ENCODE measurements at places on chromosomes 2 and 18.

DNA sequence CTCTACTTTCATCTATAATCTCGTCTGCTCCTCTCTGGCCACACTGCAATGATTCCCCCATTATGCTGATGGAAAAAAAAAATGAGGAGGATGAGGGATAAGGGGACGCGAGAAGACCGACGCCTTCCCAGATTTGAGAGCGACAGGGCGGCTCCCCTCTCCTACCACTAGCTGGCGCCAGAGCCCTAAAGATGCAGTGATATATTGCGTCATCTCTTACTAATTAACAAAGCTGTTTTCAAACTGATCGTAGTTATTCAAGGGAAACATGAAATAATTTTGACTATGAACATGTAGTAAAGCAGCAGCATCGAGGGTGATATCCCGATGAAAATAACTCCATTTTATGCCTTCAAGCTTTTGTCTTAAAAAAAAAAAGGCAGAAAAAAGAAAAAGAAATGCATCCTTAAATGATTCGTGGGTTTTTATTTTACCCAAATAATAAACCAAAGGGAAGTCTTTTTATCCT is 48.0 kb upstream of the HNRNPA3 start:
- peak; percentile 77 for DNase-seq

- peak; percentile 47 for DNase-seq
Observed at GRCh38 chr2:151922845-151923666, 94.8 kb upstream of the ARL5A start.

DNA sequence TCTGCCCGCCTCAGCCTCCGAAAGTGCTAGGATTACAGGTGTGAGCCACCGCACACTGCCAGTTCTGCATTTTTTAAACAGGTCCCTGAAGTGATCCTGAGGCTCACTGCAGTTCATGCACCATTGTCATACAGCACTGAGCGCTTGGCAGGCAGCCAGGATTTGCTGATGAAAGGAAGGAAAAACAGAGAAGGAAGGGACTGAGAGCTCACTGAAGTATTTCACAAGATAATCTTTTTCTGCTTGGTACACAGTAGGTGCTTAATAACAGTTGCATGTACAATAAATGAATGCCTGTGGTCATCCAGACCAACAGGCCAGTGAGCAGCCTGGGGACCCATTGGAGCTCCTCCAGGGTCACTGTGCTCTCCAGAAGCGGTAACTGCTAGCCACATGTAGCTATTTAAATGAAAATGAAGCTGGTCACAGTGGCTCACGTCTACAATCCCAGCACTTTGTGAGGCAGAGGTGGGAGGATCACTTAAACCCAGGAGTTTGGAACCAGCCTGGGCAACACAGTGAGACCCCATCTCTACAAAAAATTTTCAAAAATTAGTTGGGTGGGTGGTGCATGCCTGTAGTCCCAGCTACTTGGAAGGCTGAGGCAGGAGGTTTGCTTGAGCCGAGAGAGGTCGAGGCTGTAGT is 33.1 kb upstream of the SMAD7 start:
- no peak for DNase-seq

DNA sequence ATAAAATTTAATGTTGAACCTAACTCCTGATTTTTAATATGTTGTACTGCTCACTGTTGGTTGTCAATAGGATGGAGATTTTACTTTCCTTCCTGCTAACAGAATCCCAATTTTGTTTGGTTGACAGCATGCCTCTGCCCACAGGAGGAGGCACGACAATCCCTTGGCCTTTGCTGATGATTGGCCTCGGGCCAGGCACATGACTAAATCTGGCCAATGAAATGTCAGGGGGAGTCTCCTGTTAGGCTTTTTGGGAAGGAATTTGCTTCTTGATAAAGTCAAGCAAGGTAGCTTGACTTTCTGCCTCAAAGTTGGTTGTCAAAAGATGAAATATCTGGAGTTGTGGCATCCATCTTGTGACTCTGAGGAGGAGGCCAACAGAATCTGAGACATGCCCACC is 6.8 kb upstream of the TGFA start:
- DNase-seq = no peak

- no peak for DNase-seq
Observed at GRCh38 chr18:59810735-59811520, 88.9 kb upstream of the PMAIP1 start.

DNA sequence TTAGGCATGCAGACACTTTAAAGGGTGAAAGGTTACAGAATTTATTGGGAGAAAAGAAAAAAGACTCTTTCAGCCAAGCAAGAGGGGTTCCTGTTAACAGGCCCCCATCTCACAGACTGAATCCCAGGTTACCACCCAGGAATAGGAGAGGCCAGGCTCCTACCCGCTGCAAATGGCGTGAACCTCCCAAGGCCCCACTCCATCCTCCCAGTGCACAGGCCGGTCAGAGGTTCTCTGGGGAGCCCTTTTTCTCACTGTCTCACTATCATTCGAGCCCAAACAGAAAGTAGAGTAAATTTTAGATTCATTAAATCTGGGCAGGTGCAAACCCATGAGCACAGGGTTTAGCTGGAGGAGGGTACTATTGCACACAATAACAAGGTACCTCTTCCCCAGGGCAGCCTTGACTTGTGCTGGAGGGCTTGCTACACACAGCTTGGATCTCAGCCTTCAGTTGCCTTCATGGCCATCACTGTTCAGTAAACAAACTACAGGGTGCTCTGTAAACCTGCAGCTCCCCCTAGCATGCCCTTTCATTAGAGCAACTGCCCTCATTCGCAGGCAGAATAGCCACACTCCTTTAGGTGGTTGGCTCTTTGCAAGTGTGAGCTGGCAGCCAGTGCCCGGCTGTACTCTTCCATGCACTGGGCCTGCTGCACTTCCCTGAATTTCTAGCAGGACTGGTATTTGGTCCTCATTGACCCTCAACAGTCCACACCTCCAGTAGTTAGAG is 7.3 kb upstream of the PLEK start:
- no peak for DNase-seq

- no peak for DNase-seq
Observed at GRCh38 chr2:217920879-217921603, 81.8 kb downstream of the TNS1 start.

DNA sequence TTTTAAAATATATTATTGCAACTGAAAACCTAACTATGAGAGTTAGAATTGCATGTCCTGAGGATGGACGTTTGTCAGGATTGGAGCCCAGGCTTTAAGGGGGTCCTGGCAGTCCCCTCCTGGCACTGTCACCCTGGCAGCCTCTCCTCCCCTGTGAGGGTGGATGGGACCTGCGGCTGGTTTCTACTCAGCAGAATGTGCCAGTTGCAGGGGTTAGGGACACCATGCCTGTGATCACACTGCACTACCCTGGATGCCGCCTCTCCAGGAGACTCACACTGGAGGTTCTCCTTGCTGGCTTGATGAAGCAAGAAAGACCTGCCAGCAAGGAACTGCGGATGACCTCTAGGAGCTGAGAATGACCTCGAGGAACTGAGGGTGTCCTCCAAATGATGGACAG is 356.7 kb upstream of the MYT1L start:
- DNase-seq = no peak

- peak; percentile 67 for DNase-seq
Observed at GRCh38 chr2:219029829-219030165, 11.5 kb downstream of the CFAP65 start.

- no peak for DNase-seq
Observed at GRCh38 chr2:101558740-101559525, 84.0 kb upstream of the RFX8 start.

DNA sequence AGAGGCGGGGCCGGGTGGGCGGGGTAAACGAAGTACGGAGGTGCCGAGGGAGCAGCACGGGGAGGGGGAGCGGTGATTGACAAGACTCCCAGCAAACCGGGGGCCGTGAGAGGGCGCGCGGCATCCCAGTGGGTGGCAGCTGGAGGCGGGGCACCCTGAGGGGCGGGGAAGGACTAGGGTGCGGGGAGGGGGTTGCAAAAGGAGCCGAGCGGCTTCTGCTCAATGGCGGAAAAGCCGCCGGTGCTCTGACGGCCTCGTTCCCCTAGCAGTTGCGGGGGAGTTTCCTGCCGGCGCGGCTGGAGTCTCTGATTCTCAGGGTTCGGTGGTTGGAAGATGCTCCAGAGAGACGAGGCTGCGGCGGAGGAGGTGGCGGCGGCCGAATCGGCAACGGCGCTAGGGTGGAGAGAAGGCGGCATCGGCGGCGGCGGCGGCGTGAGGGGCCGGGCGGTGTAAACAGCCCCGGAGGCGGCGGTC is at the start of gene PPM1B:
TSS of gene PPM1B (plus strand) at position 195 of the 474 bp plus-strand sequence. CDS start 32,325 bp downstream, outside the sequence.
- DNase-seq = no peak

DNA sequence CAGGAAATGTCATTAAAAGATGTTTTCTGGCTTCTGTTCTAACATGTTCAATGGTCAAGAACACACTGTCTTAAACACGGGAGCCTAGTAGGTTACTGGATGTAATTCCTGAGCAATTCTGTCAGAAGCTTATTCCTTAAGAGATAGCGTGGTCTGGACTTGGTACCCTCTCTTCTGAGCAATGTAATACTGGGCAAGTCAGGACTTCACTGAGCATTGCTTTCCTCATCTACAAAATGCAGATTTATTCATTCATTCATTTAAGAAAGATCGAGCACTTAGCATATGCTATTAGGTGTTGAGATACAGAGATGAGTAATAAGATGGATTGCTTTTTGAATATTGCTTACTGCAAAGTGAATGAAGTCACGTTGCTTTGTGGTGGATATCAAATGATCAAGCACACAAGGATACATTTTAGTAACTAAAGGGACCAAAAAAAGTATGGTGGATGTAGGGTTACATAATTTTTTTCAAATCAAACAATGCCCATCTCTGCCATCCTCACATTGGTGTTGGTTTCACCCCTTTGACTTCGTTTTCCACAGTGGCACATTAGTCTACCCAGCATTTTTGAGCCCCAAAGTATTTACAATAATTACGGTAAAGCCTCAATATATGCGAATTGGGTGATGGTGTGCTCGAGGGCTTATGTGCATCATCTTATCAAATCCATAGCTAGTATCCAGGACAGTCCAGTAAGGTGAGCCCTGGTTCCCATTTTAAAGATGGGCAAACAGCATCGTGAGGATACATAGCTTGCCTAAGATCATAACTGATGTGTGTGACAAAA is 65.3 kb downstream of the ZC3H6 start:
- DNase-seq = no peak

DNA sequence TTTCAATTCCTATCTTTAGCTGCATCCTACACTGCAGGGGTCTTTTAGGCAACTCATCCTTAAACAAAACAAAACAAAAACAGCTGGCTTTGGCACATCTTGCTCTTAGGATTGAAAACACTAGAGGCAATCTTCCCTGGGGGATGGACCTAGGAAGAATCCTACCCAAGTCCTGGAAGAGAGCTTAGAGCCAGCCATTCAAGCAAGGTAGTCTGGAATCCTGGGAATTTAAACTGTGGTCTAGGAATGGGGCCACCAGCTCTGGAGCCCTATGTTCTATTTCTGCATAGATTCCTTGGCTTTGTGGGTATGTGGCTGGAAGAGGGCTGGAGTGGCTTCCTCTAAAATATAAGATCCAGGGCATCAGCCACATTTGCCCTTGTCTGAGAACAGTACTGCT is 27.7 kb downstream of the MYL1 start:
- DNase-seq = no peak

DNA sequence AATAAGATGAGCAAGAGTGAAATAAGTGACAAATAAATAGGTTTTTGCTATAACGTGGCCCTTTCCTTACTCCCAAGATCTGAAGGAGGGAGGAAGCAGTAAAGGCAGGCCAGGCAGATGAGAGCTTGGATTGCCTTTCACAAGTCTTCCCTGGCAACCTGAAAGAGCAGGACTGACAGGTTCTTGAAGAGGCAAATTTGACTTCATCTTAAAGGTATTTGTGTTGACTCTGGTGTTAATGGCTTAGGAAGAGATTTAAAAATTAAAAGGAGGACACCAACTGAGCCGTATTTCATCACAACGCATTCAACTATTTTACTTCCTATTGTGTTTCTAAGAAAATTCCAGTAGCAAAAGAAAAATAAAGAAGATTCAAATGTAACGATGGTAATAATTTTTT is 3.2 kb downstream of the STRN start:
- no peak for DNase-seq

Measured in omental fat pad (tissue), 4 donors.